Stimulated activated naive B cell treated with anti-CD40 and anti-IgM and Interleukin-4, amounts not matched to agents 10 μg/mL and 1 μg/mL and 100 μg/mL, for 72 hours (primary cell): ENCODE measurements at places on chromosomes 16 and 17.

- no peak for DNase-seq
Observed at GRCh38 chr16:29898804-29899515, 390 bp downstream of the SEZ6L2 start.

DNA sequence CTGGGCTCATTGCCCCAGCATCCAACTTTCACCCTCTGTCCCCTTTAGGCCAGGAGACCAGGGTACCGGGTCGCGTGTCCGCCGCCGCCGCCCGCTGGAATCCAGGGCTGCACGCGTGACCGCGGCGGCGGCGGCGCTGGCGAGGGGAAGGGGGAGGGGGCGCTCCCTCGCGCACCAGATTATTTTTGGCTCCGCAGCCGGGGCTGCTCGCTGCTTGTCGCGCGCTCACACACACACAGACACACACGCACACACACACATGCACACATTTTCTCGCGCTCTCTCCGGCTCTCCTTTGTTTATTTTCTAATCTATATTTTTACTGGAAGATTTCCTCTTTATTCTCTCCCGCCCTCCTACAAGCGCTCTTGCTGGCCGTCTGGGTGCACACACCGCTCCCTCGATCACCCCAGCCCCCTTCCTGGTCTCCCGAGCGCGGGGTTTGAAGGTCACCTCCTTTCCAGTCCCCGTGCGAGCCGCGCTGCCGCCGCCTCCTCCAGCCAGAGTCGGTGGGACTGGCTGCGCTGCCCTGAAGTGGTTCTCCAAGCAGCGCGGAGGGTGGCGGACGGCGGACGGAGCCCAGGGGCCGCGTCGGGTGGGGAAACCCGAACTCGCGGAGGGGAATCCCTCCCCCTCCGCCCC is 921.4 kb upstream of the EEF2KMT start:
- no peak for DNase-seq

DNA sequence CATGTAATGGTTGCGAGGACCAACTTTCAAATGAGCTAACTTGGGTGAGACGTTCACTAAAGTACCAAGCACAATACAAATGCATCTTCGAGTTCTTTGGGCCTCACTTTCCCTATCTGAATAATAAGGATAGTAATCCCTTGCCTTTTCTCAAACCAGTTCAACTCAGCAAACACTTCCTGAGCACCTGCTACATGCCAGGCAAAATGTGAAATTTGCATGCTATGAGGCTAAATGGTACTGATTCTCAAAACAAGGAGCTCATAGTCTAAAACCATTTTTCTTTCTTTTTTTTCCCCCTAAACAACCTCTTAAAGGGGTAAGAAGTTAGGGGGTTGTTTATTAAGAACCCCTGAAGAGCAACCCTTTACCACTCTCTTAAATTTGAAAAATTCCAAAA is 101.4 kb upstream of the HLF start:
- DNase-seq = no peak

DNA sequence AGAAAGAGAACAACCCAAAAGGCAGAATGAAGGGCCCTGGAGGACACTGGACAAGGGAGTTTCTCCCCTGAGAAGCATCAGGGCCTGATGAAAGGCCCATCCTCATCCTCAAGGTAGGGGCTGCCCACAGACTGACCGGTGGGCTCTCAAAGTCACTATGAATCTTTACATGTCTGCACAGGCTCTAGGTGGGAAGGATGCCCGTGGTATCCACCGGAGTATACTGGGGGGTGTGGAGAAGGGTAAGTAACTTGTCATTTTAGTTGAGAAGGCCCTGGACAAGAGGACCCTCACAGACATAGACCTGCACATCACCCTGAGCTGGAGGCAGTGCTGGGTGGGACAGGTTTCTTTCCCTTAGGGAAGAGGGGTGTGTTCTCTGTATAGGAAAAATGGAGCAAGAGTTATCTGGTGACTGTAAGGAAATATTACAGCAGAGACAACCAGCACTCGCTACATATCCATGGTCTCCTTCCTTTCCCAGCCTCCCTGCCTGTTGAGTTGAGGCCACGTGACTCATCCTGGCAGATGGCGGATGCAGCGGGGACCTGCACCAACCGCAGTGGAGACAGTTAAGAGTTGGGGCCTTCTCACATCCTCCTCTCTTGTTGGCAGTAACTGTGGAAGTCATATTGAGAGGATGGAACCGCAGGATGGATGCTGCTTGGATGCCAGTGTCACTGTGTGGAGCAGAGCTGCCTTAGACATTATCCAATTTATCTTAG is 45.6 kb upstream of the KCNJ12 start:
- no peak for DNase-seq

DNA sequence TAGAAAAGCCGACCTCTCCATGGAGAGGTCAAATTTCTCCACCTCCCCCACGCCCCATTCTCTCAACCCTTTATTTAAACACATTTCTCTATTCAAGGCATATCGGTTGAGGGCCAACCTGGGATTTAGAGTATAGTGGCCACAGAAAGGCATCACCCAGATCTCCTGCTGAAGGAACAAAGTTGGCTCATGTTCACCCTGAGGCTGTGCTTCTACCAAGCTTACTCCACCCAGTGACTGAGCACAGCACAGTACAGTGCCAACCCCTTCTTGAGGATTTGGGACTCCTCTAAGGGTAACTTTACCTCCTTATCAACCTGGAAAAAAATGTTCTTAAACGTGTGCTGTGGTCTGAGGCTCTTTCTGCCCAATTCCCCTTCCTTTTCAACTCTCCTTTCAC is 94.0 kb downstream of the CMC2 start:
- no peak for DNase-seq

- DNase-seq = no peak
Observed at GRCh38 chr17:81022344-81022676, 12.6 kb upstream of the BAIAP2 start.

DNA sequence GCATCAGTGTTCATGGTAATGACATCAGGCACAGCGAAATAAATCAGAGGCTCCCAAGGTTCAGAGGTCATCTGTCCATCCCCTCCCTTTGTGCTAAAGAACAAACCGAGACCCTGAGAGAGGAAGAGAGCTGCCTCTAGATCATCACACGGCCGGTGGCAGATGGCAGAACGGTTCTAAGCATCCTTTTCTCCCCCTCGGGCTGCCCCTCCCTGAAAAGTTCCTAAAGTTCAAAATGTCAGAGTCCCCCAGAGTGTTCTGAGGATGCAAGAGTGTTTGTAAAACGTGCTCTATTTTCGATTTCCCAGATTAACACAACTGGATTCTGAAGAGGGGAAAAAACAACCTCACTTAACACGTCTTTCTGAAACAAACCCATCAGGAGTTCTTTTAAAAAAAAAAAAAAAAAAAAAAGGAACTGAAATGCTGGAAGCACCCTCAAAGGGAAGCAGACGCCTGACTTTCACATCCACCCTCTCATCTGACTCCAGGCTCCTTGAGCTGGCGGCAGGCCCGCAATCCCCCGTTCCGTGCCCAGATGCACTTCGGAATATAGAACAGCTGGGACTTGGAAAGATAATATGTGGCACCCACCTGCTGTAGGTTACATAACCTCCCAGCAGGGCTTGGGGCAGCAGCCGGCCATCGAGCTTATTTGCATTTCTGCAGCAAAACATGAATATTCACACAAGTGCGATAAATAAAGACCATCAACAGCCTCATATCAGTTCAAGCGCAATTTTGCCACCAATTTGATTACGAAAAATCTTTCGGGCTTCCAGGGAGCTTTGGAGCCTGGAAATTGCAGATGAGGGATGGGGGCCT is 115.5 kb upstream of the SMURF2 start:
- no peak for DNase-seq

DNA sequence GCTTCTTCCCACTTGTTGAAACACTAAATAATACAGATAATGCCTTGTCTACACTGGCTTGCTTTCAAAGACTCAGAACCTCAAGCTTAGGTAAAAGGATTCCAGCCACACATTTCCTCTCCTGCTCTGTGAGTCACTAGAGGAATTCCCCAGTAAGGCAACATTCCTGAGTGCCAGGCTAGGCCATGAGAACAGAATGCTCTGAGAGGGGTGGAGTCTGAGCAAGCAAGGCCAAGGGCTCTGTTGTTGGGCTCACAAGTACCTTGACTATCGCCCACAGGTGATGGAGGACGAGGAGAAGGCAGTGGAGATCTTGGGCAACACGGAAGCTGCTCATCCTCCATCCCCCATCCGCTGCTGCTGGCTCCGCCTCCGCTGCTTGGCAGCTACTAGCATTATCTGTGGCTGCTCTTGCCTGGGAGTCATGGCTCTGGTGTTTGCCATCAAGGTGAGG is 6.7 kb upstream of the PHKG2 start:
- no peak for DNase-seq

- no peak for DNase-seq
Observed at GRCh38 chr16:85908889-85909589, 10.1 kb downstream of the IRF8 start.

DNA sequence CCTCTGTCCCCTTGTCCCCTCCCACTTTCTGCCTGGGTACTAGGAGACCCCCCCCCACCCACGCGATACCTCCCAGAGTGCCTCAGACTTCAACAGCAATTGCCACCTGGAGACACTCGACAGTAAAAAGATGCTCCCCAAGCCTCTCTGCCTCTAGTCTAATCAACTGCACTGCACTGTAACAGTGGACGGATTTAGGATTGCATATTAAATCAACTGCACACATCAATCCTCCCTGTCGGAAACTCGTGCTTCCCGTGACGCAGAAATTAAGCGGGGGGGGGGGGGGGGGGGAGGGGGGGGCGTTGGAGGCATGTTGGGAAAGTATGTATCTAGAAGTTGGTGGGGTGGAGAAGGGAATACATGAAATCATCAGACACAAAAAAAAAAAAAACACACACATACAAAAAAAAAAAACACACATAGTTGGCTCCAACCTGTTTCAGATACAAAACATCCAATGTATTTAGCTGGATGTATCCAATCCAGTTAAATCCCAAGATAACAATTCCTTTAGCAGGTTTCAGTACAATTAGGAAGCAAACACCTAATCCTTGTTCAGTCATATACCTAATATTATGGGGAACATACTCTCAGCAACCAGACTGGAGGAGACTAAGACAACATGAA is 29.7 kb downstream of the FAM222B start:
- no peak for DNase-seq

- no peak for DNase-seq
Observed at GRCh38 chr17:17058304-17058703, 16.0 kb downstream of the MPRIP start.

GRCh38 chr16:51431517-51432241 is 280.6 kb upstream of the SALL1 start:
- DNase-seq = no peak

DNA sequence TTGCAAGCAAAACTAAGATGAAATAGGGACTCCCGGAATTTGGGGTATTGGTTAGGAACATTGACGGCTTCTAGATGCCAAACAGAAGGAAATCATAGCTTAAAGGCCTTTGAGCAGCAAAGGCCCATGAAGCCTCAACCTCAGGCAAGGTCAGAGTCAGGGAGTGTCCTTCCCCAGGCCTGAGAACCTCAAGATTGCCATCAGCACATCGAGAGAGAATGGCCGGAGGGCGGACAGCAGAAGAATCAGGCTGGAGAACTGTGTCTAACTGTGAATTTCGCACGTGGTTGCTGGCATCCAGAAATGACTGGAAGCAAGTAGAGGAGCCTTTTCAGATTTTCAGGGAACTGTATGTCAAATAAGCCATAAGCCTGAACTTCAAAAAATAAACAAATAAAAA is 24.8 kb upstream of the ANKRD40CL start:
- DNase-seq = no peak

DNA sequence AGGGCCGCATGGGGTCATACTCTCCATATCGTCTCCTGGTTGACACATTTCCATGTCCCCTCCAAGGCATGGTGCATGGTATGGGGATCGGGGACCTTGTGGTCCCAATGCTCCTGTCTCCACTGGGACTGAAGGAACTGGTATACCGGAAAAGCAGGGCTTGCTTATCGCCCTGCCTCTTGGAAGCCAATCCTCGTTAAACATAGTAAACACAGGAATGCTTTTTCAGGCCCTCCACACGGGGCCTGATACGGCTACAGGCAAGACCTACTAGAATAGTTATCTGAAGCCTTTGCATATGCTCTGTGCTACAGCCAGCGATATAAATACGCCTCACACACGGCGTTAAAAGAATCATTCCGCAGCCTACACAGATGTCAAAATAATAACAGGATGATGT is 159.5 kb downstream of the SHISA9 start:
- no peak for DNase-seq
